ENCODE measurements at places on chromosomes 2 and 18.

DNA sequence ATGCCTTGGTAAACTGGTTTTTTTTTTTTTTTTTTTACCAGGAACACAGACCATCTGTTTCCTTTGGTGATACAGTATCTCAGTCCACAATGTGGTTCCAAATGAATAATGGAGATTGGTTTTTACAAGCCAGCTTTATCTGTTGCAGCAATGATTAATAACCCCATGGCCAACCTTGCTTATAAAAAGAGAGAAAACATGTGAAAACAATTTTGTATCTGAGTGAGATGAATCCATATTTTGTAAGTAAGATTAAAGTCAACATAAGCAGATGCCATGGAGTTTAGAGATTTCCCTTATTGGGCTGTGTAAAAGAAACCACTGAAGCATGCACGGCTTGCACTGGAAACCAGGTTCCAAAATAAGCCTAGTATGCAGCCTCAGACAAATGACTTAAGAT, 108.6 kb upstream of the CNTNAP5 start:
- no peak for DNase-seq

DNA sequence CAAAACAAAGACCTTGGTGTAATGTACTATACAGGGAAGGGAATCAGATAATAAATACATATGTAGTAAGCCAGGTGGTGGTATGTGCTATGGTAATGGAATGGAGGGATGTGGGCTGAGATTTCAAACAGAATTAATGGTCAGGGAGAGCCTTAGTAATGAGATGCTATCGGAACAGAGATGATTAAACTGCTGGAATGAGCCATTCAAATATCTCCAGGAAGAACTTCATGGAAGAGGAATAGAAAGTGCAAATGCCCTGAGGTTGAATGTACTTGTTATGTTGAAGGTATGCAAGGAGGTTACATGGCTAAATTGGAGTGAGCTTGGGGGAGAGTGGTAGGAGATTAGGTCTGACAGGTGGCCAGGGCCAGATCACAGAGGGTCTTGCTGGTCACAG, 5.1 kb downstream of the SERPINB11 start:
- no peak for DNase-seq

DNA sequence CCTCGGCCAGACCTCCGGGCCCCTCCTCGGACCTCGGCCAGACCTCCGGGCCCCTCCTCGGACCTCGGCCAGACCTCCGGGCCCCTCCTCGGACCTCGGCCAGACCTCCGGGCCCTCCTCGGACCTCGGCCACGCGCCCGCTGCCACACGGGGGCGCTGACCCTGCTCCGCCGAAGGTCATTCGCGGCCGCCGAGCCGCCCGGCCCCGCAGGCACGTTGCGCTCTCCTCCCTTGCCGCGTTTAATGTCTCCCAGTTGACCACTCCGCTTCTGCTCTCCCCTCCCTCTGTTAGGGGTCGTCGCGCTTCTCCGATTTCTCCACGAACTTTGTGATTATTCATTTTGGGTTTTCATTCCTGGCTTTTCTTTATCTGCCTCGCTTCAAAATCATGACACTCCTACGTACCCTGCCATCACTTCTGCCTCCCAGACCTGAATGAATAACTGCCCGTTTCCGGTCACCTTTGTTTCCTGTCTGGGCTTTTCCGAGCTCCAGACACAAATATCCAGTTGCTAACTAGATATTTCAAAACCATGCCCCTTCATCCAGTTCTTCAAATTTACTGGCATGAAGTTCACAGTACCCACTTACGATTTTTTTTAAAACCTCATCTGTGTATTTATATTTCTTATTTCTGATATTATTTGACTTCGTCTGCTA, 14.8 kb upstream of the COLEC12 start:
- DNase-seq = no peak

GRCh38 chr18:50987261-50987660, 19.4 kb downstream of the ELAC1 start:
- no peak for DNase-seq

- no peak for DNase-seq
These were observed 536 bp downstream of the ELP2 start for GRCh38 chr18:36130039-36130831.

DNA sequence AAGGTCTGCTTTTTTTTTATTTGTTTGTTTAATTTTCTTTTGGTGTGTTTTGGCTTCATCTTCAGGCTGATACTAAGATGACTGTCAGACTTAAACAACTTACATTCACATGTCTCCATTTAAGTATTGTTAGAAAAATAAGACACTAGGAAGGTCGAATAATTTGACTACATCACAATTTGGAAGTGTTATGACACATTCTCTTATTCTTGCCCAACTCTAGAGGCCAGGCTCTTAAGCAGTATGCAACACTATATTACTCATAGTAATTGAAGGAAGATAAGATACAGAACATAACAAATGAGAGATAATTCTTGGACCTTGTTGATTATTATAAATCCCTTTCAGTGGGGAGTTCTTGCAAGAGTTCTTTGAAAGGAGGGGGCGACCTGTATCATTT, 295.3 kb upstream of the COL3A1 start:
- DNase-seq = no peak

DNA sequence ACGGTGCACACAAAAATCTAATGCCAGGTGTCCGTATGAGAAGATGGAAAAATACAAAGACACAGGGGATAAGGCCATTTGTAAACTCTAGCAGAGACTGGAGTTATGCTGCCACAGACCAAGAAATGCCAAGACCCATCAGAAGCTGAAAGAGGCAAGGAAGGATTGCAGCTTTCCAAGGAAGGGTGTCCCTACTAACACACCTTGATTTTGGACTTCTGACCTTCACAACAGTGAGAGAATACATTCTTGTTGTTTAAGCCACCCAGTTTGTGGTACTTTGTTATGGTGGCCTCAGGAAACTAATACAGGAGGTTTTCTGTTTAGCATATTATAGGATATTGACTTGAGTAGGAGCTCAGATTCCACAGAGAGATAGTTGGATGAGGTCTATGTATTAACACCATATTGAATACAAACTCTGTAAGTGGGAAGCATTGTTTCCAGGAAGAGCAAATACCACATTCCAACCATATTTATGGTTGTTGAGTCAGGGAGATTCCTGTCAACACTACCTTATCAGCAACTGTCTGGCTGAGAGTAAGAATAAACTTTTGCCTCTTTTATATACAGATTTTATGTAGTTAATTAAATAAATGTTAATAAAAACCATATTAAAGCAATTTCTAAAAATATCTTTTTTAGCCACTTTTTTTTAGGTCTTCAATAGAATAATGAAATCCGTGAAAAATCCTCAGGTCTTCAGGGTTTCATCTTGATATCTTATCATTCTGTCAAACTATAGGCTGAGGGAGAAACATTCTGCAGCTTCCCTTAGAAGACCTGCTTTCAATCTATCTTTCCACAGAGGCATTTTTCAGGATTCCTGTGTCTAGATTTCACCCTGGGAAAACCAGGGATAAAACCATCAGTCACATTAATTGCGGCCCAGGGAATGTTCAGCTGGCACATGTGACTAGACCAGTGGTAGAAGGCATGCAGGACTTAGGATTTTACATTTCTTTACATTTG, 35.4 kb upstream of the HNMT start:
- no peak for DNase-seq

DNA sequence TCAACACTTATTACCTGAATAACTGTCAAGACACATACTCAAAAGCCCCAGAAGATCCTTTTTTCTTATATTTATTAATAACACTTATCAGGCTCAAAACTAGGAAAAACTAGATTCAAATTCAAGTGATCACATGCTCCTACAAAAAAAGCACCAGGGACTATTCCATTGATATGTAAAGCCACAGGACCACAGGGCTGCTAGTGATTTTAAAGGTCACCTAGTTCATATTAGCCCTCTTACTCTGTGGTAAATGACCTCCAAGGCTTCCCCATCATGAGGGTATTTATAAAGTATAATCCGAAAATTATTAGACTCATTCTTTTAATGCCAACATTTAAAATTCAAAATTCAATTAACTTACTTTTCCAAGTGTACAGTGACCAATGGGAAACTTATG, 52.5 kb downstream of the LRPPRC start:
- DNase-seq = no peak

GRCh38 chr2:22360735-22361374, 1024.1 kb upstream of the KLHL29 start:
- no peak for DNase-seq

GRCh38 chr18:21857871-21858270, 117.3 kb downstream of the MIB1 start:
- DNase-seq = no peak

GRCh38 chr18:9017905-9018227, 84.6 kb upstream of the NDUFV2 start:
- DNase-seq = no peak

DNA sequence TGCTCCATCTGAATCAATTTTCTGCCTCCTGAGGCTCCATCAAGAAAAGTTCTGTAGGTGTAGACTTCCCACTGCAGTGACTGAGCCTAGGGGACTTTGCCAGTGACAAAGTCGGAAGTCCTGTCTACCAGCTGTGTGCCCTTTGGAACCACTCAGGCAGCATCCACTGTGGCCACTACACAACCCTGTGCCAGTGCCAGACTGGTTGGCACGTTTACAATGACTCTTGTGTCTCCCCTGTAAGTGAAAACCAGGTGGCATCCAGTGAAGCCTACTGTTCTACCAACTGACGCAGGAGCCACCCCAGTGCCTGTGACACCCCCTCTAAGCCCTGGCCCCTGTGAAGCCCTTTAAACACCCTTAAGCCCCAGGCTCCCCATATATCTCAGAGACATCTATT, 132.1 kb upstream of the SERPINE2 start:
- DNase-seq = no peak

DNA sequence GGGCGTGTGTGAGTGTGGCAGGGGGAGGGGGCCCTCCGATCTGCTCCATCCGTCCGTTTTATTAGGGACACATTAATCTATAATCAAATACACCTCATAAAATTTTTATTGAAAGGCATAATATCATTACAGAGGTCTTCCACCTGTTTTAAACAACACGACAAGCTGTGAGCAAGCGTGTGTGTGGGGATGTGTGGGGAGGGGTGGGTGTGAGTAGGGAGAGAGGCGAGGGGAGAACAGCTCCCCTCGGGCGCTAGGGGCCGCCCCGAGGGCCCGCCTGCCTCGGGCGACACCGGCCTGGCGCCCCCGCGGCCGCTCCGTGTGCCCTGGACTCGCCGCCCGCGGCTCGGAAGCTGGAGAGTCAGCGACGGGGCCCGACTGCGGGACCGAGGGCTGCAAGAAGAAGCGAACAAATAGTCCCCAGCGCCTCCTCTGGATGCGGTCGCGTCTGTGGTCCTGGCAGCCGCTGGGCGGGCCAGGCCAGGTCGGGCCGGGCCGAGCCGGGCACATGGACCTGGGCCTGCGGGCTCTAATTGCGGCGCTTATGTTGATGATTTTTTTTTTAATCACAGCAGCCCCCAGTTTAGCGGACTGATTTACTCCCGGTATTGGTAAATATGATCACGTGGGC, 352 bp upstream of the HOXD9 start:
- DNase-seq = no peak

- DNase-seq = no peak
These were observed 814.0 kb upstream of the ID2 start for GRCh38 chr2:7867867-7868266.

DNA sequence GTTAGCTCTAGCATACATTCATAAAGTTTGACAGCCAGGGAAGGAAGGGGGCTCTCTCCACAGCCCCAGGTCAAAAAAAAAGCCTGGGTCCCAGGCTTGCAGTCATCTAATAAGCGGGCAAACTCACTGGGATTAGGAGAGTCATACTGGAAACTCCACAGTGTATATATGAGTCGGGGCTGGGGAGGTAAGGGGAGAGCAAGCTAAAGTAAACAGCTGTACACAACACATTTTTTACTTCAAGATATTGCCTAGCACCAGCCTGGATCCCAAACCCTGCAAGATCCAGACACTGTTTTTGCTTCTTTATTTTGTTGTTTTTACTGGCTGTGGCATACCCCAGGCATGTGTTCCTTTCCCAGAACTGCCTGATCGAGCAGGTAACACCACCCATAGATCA, 291.3 kb upstream of the TANK start:
- no peak for DNase-seq

DNA sequence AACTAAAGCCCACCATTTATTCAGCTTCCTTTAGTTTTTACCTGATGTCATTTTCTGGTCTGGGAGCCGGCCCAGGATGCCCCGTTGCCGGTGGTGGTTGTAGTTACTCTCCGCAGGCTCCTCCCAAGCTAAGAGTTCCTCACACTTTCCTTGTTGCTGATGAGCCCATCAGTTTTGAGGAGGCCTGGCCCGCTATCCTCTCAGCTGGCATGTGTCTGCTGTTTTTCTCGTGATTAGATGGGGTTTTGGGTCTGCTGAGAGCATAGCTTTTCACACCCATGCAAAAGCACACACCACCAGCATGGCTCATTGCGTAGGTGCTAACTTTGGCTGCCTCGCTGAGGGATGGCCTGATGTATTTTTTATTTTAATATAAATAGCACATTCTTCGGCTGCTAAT, 72.1 kb downstream of the PSMG2 start:
- DNase-seq = no peak

DNA sequence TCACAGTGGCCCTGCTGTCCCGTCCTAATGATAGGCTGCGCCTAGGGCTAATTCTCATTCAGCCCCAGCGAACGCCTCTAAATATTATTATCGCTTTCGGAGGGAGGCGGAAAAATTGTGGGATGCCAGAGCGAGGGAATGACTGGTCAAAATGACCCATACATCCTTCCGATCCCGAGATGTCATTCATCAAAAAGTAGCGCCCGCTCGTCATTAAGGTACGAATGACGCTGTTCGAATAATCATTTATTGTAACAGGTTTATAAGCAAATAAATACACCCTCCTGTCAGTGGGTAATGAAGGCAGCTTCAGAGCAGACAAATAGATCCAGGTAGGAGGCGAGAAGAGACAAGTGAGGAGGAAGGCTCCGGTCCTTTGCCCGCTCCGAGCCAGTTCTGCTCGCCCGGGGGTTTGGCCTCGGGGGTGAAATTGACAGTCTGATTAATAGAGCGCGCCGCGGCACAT, at the start of gene EVX2:
Gene EVX2 (minus strand): TSS at position 167 of the 466 bp plus-strand sequence. CDS start 186 bp downstream, outside the sequence.
- DNase-seq = no peak

GRCh38 chr2:171271386-171271785, 110.7 kb upstream of the TLK1 start:
- no peak for DNase-seq

DNA sequence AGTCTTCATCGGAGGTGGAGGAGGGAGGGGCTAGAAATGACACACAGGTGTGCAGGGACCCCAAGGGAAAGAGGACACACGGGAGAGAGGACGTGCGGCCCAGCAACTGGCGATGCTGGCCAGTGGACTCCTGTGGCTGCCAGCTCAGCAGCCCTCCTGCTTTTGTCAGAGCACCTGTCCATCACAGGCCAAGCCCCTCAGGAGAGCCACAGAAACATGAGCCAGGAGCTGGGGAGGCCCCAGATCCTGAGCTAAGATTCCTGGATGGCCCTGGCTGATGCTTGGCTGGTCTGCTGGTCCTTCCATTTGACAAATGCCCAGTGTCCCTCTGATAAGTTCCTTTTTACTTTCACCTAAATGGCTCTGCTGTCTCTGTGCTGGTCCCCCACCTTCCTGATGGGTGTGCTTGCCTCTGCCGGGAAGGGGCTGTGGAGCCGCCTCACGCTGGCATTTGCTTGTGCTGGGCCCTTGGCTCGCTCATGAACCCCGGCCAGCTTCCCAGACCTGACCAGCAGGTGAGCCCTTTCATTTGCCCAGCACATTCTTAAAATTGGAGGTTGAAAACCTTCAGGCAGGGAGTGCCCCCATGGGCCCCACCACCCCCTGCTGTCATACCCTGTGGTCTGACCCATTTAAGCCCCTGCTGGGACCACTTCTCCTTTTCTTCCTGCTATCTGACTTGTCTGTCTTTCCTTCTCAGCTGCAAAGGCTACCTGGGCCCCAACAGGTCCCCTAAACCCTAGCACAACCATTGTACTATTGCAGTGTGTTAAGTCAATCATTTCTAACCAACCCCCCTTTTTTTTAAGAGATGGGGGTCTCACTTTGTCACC, 37.3 kb downstream of the CYP27C1 start:
- no peak for DNase-seq

GRCh38 chr2:229665158-229665557, 49.2 kb downstream of the DNER start:
- no peak for DNase-seq
